ENCODE measurements at places on chromosomes 2 and 18.

GRCh38 chr2:175999283-175999819 lies 2.7 kb downstream of the LNPK start:
- DNase-seq: no peak

- DNase-seq: peak; percentile 16
These were observed 14.5 kb downstream of the SH3RF3 start for GRCh38 chr2:109143214-109144187.

DNA sequence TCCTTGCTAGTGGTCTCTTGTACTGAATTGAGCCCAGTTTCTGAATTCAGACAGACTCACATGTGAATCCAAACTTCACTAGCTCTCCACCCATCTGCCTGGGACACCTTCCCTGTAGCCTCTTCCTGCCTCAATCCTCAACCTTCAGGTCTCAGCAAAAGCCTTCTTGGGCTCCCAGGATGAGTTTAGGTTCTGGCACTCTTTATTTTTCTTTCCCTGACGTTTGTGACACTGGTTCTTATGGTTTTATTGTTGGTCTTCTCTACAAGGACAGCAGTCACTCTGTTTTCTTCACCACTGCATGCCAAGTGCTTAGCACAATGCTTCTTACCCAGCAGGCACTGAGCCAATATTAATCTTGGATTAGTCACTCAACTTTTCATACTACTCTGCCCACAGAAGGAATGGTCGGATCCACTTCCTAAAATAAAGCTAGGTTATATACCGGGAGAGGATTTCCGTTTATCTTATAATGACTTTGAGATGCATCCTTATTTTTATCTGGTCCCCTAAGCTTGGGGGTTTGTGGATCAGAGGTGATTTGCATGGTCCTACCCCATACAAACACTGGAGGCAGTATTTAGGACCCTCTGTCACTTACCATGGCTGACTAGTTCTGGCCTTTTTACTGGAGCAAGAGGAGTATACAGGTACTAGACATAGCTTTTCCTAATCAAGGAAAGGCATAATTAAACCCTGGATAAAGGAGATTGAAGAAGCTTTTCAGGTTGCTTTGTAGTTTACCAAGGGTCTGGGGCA lies 186.3 kb downstream of the MYCN start:
- no peak for DNase-seq

DNA sequence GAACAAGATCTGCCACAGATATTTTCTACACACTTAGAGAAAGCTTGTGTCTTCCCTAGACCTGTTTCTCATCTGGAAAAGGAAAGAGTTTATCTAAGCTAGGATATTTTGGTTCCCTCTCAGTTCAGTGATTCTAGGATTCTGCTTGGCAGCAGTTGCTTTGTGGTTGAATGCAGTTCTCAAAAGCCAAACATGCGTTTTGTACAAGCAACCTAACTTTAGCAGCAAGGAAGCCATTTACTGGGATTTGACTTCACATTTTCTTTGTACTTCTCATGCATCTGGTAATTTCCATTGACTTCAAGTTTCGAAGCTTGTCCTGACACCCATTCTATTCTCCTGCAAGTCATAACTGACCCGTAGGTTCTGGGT lies 33.3 kb downstream of the VSNL1 start:
- no peak for DNase-seq

DNA sequence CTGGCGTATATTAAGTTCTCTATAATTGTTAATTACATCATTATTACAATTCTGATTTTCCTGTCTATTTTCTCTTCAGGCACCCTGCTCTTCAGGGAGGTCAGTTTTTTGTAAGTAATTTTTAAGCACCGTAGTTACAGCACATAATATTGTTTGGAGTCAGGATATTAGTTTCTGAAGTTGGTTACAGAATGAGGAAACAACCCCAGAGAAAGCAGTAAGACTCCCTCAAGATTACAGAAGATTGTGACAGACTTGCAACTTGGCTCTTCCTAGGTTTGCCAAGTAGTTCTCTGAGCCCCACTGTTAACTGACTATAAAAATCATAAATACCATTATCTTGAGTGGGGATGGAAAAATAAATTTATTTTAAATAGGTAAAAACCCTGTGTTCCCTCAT lies 921 bp downstream of the RPE start:
- DNase-seq: no peak

- DNase-seq: no peak
These were observed 86.0 kb upstream of the ACVR2A start for GRCh38 chr2:147758821-147759220.
